ENCODE measurements at places on chromosomes 5 and 9.

DNA sequence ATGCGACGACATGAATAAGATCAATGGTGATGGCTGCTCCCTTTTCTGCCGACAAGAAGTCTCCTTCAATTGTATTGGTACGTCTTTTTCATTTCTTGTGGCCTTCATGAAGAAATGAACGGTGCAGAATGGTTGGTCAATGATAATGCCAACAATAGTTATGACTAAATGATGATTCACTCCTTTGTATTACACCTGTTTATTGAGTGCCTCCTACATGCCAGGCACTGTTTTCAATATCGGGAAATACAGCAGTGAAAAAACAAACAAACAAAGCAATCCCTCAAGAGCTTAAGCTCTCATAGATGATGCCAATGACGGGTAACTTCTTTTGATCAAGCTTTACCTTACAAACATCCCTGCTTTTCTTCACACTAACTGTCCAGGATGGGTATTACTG, 117.7 kb downstream of the PAPPA start:
- DNase-seq = no peak

- no peak for DNase-seq
These were observed 98.5 kb downstream of the NR3C1 start for GRCh38 chr5:143304836-143305475.

DNA sequence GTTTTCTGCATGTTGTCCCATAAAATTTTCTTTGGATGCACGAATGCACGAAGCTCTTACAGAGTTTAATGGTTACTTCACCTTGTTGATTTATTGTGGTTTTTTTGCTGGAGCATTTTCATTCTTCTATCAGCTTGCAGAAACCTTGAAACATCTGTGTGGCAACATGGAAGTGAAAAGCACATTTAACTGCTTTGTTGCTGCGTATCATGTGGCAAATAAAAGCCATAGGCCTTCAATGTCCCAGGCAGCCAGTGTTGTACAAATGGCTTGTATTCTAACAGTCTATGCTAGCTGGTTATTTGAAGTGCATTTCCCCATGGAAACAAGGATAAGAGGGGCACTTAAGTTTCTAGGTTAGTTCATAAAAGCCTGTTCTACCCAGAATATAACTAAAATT, 42.5 kb upstream of the RASGRF2 start:
- DNase-seq = no peak

DNA sequence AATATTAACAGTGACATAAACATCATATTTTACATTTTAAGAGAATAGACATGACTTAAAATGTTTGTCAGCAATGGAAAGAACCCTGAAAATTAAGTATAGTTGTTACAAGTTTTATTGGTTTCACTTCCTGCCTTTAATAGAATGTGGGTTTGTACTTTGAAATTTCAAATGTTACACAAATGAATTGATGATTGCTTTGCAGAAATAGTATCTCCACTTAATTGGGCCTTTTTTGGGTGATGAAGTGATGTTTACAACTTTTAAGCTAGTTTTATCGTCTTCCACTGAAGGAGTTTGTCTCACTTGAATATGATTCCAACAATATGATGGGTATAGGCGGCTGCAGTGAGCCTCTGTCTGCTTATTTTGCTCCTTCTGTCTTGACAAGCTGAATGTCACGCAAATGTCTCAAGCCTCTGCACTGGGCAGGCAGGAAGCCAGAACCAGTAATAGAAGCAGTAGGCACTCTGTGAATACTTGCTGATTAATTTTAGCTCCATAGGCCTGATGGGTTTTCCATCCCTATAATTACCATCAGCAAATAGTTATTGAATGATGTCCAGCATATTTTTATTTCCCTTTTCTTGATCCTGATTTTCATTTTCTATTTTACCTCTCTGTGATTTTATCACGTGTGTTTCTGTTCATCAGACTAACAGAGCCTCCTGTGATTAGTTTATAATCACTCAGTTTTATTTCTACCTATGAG, 10.6 kb upstream of the NR3C1 start:
- no peak for DNase-seq

DNA sequence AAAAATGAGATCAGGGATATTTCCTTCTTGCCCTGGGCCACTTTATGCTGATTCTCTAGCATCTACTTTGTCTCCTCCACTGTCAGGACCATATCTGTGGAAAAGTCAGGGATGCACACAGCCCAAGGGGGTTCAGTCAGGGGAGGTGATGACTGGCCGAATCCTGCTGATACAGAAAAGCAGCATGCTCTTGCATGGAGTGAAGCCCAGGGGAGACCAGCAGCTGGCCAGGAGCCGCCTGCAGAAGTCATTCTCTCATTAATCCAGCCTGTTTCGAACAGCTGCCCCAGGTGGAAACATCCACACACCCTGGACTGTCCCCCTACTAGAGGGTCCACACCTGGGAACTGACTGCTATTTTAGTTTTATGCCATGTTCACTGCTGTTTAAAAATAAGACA, 177.1 kb downstream of the ATP10B start:
- DNase-seq = no peak

- no peak for DNase-seq
These were observed 24.5 kb upstream of the IDNK start for GRCh38 chr9:83598487-83598886.

DNA sequence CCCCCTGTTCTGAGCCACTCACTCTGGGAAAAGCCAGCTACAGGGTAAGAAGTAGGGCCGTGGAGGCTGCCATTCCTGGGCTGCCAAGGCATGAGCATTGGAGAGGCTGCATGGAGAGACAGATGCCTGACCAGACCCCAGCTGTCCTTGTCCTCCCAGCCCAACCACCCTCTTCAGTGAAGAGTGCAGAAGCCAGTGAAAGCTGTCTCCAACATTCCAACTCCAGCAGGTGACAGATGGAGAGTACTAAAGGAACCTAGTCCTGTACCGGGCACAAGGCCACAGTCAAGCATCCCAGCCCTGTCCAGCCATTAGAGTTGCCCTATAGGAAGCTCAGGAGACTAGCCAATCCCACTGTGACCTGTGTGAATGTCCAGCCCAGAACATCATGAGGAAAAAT, 165.1 kb downstream of the DIRAS2 start:
- no peak for DNase-seq

- no peak for DNase-seq
These were observed 393.5 kb downstream of the DMAC1 start for GRCh38 chr9:7405924-7406604.

DNA sequence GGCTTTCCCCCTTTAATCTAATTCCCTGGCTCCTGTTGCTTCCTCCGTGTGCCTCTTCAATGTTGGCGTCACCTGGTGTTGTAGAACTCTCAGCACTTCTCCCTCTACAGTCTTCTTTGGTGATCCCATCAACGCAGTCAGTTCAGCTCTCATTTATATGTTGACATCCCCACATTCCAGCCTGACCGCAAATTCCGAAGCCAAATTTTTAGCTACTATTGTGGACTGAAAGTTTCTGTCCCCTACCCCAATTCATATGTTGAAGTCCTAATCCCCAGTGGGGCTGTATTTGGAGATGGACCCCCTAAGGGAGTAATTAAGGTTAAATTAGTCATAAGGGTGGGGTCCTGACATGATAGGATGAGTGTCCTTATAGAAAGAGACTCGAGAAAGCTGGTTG, 210.6 kb upstream of the ADAMTSL1 start:
- DNase-seq = no peak

- no peak for DNase-seq
These were observed 144.6 kb downstream of the CCDC171 start for GRCh38 chr9:15697446-15697851.

DNA sequence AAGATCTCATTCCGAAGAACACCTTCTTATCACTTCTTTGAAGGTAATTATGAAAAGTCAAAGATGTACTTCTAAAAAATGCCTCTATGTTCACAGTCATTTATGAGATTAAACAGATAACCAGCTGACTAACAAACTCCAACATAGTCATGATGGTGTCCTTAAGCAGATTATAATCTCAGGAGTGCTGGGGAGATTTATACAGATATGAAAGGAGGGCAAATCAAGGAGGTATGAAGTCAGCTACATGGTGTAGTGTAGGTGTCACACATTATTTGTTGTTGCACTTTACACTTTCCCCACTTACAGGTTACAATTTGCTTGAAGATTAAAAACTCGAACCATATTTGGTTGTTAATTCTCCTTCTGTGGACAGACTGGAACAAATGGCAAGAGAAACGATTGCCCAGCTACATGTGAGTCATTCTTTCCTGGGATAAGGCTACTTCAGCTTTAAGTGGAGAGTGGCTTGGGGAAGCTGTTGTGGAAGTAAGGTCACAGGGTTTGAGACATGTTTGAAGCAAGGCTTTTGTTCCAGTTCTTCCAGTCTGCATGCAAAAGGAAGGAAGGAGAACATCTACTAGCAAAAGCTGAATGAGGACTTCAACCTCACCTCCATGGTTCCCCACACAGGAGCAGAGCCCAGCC, 320.1 kb downstream of the ADGRV1 start:
- DNase-seq = no peak

GRCh38 chr9:124495126-124496074, 11.8 kb downstream of the NR5A1 start:
- DNase-seq = no peak
